Tongue (tissue), 3 donors: ENCODE measurements at places on chromosomes 1 and 21. TPM values are rescaled to one million over a fixed set of nuclear protein-coding genes. Genes with fewer than 3 reads are reported as not detected.

The SERTAD4 gene
- 7.0 TPM for total RNA-seq

The KCNE1 gene
- total RNA-seq: 0.82 TPM

The ATP1A4 gene
- 0.62 TPM for total RNA-seq

The PGD gene
- 63.9 TPM for total RNA-seq

DNA sequence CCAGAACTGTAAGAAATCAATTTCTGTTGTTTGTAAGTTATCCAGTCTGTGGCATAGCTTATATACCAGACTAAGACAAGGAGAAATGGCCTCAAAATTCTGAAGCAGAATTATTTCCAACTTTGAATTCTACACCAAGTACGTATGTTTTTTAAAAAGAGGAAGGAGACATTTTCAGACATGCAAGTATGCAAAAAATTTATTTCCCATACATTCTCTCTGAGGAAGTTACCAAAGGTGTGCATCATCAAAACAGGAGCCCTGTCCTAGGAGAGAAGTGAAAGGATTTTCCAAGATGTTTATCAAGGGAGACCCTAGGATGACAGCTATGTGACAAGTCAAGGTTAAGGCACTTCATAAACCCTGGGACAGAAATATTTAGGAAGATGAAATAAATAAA is 49.3 kb upstream of the RABGAP1L start:
- DNase-seq: no peak

GRCh38 chr1:68620571-68620970 is 123.7 kb upstream of the DEPDC1 start:
- DNase-seq: no peak

DNA sequence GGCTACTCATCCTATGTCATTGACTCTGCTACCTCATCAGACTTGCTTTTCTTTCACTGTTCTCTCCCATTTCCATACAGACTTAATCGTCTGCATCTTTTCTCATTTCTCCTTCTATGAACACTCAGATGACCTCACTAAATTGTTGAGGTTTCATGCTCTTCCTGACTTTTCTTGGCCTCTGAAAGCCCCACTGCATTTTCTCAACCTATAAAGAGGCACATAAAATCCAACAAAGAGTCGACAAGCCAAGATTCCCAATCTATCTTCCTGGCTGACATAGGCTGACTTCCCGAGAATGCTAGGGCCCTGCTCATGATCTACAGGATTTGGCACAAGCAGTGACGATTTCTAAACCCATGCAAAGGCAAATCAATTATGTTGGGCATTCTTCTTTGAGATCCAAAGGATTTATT is 280.8 kb upstream of the DPYD start:
- no peak for DNase-seq

DNA sequence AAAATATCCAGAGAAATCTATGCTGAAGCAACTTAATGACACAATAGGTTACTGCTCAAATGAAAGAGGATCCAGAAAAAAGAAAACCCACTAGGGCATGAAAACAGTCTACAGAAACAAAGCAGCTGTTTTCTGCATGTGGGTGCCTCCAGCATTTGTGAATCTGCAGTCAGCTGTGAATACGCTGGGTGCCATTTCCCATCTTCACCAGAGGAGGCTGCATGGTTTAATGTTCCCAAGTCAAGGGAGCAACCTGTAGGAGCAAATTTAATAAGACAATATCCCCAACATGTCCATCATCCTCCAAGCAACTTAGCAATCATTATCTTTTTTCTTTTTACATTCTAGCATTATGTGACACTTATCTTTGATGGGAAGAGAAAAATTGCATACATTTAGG is 396.6 kb downstream of the BRINP2 start:
- no peak for DNase-seq

DNA sequence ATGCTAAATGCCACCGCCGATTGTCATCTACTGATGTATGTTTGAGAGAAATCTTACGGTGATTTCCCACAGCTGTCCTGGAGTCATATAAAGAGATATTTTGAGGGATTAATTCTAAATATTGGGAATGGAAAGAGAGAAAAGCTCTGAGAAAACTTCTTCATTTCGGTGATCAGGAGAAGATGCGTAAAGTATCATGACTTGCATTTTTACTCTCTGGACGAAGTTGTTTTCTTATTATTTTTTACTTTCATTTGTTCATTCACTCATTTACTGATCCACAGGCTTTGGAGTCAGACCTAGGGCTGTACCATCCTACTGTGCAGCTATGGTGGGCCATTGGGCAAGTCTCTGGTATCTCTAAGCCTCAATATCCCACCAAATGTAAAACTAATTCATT is 58.4 kb upstream of the RUNX1 start:
- no peak for DNase-seq

DNA sequence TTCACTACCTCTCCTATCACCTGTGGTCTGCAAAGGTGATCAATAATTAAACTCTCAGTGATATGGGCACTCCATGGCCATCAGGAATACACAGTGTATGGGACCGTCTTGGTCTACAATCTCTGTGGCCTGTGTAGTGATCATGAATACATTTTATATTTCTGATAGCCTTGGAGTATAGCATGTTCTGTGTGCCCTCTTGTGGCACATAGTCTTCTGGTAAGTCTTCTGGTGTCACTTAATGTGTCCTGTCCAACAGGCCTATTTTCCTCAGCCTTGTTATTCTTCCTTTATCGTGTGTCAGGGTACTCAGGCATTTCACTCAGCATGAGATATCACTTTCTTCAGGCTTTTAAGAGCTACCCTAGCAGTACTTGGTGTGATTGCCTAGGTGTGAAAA is 393.6 kb downstream of the AGBL4 start:
- DNase-seq: no peak

- no peak for DNase-seq
These were observed 6.5 kb upstream of the FTCD start for GRCh38 chr21:46161633-46162592.

- peak; percentile 89 for DNase-seq
These were observed 214.6 kb downstream of the TRABD2B start for GRCh38 chr1:47782414-47783166.

DNA sequence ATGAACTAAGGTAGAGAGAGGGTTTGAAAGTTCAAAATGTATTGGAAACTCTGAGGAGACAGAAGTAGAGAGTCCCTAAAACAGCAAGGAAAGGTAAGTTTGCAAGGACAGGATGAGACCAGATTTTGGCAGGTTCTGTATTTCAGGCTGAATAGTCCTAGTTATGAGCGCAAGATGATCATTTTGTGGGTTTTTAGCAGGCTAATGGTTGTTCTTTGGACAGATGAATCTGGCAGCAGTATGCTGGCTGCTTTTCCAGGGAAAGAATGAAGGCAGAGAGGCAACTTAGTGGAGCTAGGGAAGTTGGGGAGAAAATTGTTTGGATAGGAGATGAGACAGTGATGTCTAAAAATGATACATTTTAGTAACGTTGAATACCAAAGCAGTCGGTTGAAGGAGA is 243.5 kb upstream of the NRIP1 start:
- no peak for DNase-seq
